GM10248 (cell line): ENCODE measurements at places on chromosomes 11 and 22.

- DNase-seq: peak; percentile 64
Observed at GRCh38 chr11:128472128-128473089, 114.9 kb downstream of the ETS1 start.

DNA sequence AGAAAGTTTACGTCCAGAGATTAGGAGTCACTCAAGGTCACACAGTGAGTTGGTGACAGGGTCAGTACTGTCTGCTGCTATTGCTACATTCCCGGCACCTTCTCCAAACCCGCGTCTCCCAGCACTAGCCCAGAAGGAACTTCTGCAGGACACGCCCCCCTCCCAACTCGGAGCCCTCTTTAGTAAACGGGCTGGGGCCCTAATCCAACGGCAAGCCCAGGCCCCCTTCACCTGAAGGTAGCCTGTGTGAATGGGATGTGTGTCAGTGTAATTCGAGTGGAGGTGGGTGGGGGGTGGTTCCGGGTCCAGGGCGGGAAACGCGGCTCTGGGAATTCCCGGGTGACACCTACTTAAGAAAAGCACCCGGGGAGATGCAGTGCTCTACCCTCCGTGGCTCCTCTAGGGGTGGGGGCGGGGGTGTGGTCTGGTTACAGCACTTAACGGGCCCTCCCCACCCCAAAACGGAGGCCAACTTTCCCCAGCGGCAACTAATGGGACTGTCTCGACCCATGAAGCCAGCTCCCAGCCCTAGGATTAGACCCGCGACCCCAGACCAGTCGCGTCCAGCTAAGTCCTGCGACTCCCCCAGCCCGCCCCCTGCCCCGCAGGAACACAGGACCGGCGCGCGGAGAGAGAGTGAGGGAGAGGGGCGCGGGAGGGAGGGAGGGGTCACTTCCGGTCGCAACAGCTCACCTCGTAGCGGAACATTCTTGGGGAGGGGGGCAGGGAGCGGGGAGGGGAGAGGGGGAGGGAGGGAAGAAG lies 468 bp downstream of the PATL1 start:
- peak; percentile 65 for DNase-seq

DNA sequence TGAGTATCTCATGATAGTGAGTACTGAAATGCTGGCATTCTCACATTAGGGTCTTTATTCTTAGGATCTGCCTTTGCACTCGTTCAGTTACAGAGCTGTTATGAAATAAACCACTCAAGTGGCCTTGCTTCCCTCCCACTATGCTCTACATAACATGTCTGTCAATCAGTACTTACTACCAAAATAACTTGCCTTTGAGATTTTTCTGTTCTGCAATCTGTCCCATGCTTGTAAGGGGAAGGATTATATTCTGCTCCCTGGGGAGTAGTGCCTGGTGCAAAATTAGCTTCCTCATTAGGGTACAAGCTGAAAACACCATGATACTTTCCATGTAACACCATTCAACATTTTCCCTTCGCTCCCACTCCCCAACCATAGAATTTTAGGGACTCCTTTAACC lies 1.9 kb upstream of the GRAP2 start:
- DNase-seq: peak; percentile 61

DNA sequence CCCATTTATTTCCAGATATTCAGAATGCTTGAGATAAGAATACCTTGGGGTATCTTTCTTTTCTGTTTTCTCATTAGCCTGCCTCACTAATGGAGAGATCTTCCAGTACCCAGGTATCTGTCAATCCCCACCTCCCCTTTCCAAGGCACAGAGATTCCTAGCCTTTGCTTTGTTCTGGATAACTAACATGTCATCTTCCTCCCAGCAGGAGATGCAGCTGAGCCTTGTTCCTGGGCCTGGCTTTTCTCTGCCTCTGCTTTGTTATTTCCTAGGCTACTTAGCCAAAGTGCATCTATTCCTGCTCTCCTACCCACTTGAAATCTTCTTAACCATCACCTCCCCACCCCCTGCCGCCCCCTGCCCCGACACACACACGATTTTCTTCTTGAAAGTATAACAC lies 297.1 kb downstream of the NELL1 start:
- DNase-seq: no peak

GRCh38 chr22:46069521-46070214 lies 80.7 kb upstream of the PPARA start:
- DNase-seq: no peak

GRCh38 chr22:46862418-46863324 lies 100.2 kb downstream of the TBC1D22A start:
- DNase-seq: no peak

GRCh38 chr11:13163158-13163557 lies 114.4 kb upstream of the BMAL1 start:
- no peak for DNase-seq

DNA sequence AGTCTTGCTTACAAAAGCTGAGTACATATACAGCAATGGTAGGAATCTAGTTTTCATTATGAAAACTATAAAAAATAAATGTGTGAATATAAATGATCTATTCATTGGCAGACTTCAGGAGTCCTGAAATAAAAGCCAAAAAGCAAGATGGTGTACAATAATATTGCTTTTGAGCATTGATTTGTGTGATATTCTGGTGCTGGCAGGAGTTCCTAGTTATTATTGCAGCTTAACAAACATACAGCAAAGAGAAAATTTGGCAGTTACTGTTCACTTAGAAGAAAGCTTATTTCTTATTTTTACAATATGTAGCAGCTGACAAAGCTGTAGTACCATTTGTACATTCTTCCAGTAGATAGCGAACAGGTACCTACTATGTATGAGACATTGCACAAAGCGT lies 1518.9 kb upstream of the TENM4 start:
- no peak for DNase-seq

DNA sequence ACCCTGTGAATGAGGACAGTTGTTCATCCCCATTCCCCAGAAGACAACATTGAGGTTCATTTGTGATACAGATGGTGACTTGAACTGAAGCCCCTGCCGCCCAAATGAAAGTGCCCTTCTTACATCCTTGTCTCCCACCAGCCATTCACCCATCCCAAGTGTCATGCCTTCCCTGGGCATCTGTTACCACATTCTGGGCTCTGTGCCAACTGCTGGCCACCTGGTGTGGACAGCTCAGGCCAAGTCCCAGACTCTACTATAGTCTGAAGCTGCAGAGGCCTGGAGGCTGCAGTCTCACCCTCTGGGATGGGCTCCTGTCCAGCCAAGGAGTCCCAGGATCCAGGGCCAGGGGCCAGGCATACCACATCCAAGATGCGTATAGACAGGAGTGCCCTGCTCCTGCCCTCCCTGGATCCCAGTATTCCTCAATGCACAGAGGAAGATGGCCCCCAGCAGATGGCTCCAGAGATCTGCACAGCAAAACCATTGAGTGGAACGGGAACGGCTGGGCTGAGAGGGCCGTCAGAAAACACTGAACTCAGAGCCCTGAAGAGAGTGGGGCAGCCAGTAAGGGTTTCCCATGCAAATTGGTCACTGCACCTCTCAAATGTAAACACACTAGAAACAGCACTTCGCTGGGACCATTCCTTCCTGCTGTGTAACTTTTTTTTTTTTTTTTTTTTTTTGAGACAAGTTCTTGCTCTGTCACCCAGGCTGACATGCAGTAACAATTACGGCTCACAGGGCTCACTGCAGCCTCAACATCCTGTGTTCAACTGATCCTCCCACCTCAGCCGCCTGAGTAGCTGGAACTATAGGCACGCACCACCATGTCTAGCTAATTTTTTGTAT lies 22.8 kb downstream of the ARRB1 start:
- DNase-seq: no peak

DNA sequence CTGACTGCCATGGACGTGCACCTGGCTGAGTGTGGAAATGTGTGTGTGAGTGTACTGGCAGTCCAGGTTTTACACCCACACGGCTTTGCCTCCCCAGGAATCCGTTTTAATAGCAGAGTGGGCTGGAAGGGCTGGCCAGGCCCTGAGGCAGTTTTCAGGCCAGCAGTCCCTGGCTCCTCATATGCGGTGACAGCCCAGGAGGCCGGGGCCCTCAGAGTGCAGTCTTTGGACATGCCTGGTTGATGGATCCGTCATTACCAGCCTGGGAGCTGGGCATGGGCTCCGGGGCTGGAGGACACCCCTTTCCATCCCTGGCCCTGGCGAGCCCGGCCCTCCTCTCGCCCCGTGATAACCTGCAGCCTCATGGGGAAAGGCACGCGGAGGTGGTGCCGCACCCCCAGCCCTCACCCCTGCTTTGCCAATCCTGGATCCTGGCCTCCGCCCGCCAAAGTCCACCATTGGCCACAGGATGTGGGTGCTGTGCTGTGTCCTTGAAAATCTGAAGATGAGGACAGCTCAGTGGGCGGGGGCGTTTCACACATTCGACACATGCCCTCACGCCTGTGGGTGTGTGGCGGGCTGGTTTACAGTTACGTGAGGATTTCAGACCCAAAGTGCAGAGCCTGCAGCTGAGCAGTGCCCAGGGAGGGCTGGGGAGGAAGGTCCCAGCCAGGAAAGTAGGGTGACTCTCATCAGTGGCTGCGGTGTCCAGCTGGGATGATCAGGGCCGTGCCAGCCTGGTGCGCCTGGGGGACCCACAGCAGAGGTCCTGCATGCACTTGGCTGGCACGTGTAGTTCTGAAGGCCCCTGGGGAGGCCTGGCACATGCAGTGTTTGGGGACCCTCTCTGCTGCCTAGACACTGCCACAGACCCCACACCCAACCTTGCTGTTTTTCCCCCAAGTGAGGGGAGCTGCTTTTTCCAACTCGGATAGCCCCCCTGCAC lies 55.1 kb downstream of the RTN4R start:
- DNase-seq: no peak

DNA sequence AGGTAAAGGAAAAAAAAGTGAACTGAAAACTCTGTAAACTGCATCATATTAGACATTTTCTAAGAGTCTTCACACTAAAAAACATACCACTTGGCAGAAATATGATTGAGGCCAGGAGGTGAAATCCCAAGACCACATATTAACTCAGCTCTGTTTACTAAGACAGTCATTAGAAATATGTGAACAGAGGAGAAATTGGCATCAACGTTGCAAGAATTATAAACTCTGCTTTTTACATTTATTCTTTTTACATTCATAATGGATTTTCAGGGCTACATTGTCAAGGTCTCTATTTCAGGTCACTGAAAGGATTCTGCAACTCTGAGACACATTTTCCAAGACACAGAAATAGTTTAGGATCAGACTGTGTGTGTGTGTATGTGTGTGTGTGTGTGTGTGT lies 1364.0 kb downstream of the LRRC4C start:
- DNase-seq: no peak

DNA sequence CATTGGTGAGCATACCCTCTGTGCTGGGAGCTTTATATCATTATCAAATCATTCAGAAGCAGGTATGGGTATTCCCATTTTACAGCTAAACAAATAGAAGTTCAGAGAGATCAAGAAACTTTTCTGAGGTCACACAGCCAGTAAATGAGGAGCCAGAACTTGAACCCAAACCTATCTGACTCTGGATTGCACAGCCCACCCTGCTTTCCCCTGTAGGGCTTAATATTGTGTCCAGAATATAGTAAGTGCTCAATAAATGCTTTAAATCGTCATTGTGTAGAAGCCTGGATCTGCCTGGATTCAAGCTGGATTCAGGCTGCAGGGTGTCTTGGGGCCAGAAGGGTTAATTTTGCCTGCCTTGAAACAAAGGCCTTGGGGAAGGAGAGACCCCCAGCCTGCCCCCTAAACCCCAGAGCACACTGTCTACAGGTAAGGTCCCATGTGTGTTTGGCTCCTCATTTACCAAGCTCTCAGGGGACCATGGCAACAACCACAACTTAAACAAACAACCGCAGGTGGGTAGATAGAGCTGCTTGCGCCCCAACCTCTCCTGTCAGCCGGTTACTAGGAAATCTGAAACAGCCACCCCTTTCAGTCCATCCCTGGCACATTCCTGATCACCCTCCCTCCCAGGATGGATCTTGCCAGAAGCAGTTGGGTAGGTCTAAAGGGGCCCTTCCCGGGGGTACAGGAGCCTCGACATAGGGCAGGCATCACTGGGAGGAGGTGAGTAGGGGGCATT lies 3.0 kb upstream of the SEC14L3 start:
- no peak for DNase-seq

DNA sequence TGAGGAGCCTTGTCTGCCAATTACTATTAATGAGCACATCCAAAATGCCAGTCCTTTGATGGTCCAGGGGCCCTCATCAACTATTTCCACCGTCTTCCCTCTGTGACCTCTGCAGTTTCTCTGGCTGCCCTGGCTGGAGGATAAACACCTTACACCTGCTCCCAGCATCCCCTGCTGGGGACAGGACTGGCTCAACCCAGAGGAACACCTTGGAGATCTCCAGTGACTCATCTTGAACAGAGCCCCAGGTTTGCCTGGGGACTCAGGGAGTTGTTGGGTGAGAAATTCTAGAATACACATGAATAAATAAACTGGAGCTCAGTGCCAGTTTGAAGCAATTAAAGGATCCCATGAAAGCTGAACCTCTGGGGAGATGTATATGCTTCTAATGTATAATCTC lies 24.0 kb upstream of the ELF5 start:
- DNase-seq: no peak

DNA sequence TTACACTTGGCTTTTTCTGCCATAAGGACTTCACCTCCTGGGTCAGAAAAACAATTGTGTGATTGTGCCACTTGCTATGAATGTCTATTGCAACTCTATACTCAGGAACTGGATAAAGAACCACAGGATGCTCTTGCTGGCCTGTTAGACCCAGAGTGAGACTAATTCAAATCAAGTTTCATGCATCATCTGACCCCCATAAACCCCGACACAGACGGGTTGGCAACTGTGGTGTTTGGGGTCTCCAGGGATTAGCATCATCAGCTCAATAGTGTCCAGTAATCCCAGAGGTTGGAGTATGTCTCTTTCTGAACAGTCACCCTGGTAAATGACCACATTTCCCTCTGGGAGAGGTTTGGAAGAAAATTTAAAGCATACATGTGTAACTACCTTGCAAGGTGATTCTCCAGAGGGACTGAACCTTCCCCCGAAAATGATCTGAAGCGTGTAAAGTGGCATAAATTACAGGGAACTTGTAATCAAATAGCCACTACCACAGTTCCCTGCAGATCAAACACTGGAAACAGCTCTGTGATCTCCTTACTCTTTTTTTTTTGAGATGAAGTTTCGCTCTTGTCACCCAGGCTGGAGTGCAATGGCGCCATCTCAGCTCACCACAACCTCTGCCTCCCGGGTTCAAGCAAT lies 1097.6 kb downstream of the TBC1D22A start:
- no peak for DNase-seq

DNA sequence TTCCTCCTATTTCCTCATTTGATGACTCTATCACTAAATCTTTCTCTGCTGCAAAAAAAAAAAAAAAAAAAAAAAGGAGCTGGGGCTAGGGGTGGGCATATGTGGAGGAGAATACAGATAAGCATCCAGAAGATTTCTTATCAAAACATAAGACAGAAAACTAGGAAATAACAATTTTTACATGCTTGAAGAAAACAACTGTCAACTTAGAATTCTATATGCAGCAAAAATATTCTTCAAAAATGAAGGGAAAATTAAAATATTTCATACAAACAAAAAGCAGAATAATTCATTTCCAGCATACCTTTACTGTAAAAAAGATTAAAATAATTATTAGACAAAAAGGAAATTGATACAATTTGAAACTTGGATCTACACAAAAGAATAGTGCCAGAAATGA lies 38.7 kb downstream of the GDPD4 start:
- DNase-seq: no peak
